ENCODE measurements at places on chromosomes 5 and 9.

DNA sequence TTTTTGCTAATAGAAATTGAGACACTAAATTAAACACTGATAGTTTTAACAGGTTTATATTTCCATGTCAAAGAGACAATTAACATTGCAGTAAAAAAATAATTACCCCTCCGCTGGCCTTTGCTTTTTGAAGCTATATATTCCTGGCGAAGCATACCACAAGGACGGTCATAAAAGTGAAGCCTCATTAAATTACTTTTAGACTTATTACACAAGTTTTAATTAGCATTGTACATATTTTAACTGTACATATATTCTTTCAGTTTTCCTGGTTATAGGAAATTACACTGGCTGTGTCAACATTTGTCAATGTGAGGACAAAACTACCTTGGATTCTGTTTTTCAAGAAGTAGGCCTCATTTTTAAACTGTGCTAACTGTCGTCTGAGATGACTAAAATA is 1.2 kb downstream of the CDKN2A start:
- DNase-seq, result no peak

GRCh38 chr9:35816708-35817107 is 1.9 kb upstream of the HINT2 start:
- DNase-seq, result no peak

DNA sequence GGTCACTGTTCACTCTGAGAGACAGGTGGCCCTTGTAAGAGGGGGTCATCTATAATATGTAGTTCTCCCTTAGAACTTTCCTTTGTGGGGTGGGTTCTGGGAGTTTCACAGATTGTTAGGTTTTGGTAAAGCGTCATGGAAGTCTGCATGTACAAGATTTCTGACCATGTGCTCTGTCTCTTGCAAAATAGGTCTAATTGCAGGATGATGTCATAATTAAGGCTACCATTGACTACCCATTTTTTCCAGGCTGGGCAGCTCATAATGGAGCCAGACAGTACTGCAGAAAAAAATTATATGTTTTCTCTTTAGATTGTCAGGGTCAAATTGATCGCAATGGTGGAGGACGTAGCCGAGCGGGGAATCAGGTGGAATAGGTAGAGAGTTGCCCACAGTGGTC is 3.7 kb upstream of the GM2A start:
- DNase-seq, result no peak

DNA sequence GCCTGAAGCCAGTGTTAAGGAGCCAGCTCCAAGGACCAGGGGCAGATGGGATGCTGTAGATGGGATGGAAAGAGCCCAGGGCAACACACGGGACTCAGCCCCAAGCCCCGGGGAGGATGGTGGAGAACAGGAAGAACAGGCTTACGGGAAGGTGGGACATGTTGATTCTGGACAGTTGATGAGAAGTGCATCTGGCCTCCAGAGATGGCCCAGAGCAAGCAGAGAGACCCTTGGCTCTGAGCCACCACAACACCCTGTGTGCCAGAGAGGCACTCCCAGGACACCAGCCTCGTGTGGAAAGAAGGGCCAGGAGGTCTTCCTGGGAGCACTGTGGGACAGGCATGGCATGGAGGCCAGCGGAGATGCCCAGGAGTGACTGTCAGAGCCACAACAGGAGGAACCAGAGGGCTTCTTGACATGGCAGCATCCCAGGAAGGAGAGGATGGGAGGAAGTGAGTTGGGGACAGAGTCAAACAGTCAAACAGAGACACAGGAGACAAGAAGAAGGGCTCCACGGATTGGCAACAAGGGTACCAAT is 156.3 kb upstream of the MVB12B start:
- no peak for DNase-seq

- no peak for DNase-seq
Measured at GRCh38 chr9:68698943-68699509, 6.0 kb upstream of the PIP5K1B start.

- DNase-seq, result no peak
Measured at GRCh38 chr5:150156027-150156368, 353 bp upstream of the PDGFRB start.

GRCh38 chr9:100111235-100111634 is 12.2 kb downstream of the INVS start:
- peak; percentile 83 for DNase-seq

DNA sequence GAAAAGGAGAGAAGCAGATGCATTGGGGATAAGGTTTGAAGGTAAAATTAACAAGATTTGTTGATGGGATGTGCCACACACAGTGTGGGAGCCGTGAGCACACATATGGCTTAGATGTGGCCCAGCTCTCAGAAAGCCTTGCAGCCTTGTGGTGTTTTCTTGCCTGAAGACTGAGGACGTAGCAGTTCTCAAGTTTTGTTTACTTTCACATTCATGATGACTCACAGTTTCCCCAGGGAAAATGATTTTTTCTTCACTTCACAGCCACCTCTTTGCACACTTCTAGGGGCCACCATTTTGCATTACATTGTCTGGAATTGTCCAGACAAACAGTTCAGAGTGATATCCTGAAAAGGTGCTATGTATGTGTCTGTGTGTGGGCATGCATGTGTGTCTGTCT is 126.2 kb downstream of the BASP1 start:
- no peak for DNase-seq

DNA sequence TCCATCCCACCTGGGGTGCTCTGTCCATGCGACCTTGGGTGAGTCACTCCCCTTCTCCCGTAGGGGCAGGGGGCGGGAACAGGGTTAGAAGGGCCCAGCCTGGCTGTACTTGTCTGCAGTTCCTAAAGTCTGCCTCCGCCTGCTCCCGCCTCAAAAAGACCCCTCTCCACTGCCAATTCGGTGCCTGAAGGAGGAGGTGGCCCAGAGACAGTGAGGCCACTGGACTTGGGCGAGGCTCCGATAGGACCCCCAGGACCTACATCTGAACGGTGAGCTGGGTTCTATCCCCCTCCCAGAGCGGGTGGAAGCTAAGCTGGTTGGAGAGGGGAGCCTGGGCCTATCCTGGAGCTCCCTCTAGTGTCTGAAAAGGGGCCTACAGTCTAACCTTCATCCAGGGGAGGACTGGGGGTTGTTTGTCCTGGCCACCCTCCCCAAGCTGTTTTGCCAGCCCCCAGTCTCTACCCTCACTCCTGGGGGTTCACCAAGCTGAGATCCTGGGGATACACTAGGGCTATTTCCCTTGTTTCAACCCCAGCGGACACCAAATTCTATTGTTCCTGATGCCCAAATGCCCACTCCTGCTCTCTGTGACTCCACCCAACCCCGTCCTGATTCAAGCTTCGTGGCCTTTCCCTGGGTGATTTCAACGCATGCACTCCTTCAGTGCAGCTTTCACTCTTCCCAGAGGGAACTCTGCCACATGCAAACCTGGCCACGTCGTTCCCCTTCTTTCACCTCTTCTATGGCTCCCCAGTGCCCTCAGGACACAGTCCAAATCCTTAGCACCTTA is 6.1 kb upstream of the CRB2 start:
- DNase-seq, result peak; percentile 54

DNA sequence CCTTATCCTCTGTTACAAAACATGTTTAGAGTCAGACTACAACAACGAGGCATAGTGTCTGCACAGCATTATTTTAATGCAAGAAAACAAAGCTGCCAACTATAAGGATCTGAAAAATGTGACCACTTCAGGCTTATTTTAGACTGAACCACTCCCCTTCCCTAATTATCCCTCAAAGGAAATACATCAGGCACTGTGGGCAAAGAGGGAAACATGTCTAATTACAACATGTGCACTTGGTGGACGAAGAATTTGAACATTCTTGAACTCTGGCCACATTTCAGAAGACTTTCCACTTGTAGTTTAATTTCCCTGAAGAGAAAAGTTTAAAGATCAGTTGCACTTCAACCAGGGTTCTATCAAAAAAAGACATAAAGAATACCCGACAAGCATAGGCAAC is 3.8 kb downstream of the MTMR12 start:
- DNase-seq, result no peak

GRCh38 chr5:74169701-74170100 is 470.8 kb downstream of the ENC1 start:
- DNase-seq, result no peak

- DNase-seq, result no peak
Measured at GRCh38 chr9:114790521-114790920, 15.3 kb downstream of the TNFSF15 start.

DNA sequence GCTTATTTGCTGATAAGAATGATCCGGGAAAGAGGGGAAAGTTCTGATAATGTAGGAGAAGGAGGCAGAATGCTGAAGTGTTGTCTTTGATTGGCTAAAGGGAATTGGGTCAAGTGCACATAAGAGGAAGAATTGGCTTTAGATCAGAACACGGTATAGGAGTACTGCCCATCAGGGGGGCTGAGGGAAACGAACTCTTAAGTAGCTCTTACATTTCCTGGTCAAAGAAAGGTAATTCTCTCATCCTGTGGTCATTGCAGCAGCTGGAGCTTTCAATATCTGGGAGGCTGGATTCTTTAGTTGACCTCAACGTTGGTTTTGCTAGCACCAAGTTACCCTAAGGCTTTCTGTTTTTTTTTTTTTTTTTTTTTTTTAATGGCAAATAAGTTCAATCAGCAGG is 178.7 kb upstream of the NR3C1 start:
- no peak for DNase-seq

- DNase-seq, result no peak
Measured at GRCh38 chr5:148376198-148376597, 7.6 kb upstream of the FBXO38 start.

GRCh38 chr5:173714551-173715428 is 98.3 kb upstream of the BOD1 start:
- DNase-seq, result peak; percentile 2

DNA sequence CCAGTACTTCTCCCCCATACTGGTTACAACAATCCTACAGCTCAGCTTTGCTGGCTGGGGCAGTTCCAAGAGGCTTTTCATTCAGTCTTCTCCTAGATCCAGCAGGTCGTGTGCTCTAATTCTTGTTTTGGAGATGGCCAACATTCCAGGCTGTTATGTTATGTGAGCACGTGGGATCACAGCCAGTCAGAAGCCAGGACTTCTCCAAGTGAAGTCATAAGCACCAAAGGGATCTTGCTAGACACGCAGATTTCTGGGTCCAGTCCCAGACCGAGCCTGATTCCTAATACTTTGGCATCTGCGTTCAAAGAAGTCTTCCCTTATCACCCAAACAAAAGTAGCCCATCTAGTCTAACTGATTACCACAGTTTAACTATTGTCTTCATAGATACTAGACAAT is 1.4 kb upstream of the LARP1 start:
- DNase-seq, result no peak

DNA sequence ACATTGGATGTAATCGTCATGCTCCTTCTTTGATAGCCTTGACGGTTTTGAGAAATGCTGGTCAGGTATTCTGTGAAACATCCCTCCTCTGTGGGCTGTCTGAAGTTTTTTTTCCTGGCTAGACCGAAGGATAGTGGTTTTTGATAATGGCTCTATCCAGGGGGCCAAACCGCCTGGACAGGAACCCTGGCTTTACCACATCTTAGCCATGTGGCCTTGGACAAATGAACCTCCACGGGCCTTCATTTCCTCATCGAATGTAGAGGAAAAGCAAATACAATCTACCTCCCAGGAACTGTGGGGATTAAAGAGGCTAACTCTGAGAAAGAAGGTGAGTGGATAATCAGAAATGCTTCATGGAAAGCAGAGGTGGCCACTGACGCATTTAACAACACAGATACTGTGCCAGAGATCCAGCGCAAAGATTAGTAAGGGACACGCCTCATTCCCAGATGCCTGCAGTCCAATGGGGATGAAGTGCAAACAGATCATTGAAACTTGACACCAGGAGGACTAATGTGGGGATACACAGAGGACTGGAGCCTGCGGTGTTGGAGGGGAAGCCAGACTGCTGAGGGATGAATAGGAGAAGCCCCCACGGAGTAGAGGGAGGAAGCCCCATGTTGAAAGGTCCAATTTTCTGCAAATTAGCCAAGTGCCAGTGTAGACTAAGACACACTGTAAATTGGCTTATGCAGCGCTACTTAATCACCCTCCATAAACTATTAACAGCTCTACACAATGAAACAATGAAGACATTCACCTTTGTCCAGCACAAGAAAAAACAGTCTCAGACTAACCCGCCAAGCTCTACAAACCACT is 41.6 kb downstream of the MYO10 start:
- no peak for DNase-seq

DNA sequence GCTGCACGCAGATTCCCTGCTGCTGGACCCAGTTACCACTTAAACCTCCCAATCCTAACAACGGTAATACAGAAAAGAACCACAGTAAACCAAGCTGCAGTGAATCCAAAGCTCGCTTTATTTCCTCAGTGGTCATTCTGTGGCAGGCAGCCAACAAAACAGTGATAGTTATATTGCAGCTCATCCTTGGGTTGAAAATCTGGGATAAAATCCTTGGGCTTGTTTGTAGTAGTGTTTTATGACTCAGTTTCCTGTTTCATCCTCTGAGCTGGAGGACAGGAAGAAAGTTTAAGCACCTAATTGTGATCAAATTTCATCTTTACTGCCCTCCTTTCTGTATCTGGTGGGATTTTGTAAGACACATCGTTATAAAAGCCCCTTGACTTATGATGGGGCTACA is 31.4 kb downstream of the HMGCR start:
- no peak for DNase-seq

DNA sequence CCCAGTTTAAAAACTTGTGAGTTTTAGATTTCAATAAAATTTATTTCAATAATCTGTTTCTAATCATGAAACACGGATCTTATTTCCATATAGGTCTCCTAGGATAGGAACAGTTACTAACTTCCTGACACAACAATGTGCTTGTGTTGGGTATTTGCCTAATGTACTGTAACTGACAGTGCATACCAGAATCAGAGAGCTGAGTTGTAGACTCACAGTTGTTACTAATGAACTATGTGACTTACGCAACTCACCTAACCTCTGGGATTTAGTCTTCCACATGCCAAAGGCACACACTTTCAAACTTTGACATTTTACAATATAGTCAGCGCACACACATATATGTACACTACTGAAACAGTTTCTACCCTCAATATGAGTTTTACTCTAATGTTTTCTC is 77.7 kb downstream of the HOMER1 start:
- DNase-seq, result no peak

- peak; percentile 58 for DNase-seq
Measured at GRCh38 chr5:37111426-37112382, 137.5 kb downstream of the CPLANE1 start.

DNA sequence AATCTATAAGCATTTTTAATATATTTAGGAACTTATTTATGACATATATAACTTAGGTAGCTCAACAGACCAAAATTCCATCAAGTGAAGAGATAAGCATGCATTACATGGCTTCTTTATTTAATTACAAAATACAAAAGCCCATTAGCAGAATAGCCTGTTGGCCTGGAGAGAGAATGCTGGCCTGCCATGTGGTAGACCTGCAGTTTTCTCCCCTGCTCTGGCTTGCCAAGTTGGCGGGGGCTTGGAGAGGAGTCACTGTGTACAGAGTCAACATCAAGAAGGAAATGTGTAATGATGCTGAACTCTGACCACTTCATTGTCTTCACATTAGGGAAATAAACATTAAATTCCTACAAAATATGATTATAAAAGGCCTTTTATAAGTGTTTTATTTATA is 69.8 kb upstream of the CNTLN start:
- DNase-seq, result no peak

- DNase-seq, result peak; percentile 22
Measured at GRCh38 chr5:140372971-140373487, 13.0 kb downstream of the SLC4A9 start.

GRCh38 chr5:93078082-93079038 is 502.7 kb downstream of the NR2F1-AS1 start:
- no peak for DNase-seq

- no peak for DNase-seq
Measured at GRCh38 chr9:37210737-37211523, 90.6 kb downstream of the ZCCHC7 start.

Data from AML-193 (cell line).